Stimulated activated CD4-positive, alpha-beta T cell treated with anti-CD3 and anti-CD28 coated beads, Interleukin-2, amount 100 ng/mL, for 24 hours (primary cell): ENCODE measurements at places on chromosomes 4 and X.
A peak's percentile ranks its signal among the peaks of the same experiment; 100 is the strongest.

DNA sequence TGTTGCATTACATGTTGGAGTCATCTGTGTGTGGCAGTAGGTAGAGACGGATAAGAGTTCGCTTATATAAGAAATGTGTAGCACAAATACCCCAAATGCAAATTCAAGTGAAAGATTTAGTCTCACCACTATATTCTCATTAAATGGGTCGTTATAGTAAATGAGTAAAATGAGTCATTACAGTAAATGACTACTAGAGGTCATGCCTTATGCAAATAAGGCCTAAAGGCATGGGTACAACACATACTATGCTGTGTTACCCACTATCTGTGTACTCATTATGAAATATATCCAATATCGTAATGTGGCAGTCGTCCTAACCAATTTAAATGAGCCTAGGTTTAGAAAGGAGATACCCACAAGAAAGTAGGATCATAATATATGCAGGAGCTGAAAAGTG is 1603.1 kb downstream of the C4orf33 start:
- DNase-seq, result no peak

DNA sequence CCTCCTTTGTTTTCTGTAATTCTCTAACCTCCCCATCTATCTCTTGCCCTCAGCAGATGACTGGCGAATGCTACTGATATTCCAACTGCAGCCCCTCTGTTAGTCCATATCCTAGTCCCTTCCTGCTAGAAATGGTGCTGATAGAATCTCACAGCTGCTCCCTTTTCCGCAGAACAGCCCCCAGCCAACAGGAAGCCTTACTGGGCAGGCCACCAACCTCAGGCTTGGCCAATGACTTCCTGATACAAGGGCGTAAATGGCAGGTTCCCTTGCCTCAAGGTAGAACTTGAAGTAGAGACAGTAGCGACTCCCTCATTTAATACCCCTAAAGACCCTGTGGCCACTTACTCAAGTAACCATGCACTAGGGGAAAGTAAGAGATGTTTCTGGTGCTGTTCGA is 26.7 kb upstream of the SLC2A9 start:
- DNase-seq, result no peak

DNA sequence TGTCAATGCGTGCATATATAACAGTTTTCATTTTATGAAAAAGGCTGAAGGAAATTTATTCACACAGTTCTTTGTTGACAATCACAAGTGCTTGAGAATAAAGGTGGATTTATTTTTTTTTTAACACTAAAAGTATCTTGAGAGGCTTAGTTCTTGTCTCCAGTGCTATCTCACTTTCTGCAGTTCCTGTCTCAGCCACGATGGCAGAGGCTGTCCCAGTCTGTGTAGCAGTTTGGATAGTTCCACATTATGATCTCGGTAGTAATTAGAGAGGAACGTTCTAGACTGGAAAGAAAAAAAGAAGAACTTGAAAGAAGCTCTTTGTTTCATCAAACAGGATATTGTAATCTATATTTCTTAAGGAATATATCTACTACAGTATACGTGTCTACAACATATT is 229.0 kb downstream of the UGT8 start:
- DNase-seq, result no peak

DNA sequence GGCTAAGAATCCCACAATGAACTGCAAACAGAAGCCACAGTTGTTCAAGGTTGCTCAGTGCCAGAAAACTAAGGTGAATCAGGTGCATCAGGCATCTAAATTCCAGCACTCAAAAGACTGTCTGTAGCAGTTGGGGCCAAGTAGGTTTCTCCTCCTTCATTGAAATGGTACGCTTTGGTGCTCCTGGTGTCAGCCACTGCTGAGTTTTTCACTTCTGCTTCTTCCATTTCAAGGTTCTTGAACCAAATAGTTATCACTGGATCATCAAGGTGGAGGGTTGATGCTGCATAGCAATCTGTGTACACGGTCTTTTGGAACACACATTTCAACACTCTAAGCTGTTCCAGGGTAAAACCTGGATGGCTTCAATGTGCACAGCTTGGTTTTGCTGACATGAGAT is 74.4 kb downstream of the TMA16 start:
- no peak for DNase-seq

DNA sequence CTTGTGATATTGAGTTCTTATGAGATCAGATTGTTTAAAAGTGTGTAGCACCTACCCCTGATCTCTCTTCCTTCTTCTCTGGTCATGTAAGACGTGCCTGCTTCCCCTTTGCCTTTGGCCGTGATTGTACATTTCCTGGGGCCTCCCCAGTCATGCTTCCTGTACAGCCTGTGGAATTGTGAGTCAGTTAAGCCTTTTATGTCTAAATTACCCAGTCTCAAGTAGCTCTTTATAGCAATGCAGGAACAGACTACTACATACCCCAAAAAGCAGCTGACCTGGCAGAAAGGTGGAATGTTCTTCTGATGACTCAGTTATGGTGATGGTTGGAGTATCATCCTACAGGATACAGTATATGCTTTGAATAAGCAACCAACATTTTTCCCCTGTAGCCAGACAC is 11.4 kb upstream of the MCUB start:
- peak; percentile 21 for DNase-seq

DNA sequence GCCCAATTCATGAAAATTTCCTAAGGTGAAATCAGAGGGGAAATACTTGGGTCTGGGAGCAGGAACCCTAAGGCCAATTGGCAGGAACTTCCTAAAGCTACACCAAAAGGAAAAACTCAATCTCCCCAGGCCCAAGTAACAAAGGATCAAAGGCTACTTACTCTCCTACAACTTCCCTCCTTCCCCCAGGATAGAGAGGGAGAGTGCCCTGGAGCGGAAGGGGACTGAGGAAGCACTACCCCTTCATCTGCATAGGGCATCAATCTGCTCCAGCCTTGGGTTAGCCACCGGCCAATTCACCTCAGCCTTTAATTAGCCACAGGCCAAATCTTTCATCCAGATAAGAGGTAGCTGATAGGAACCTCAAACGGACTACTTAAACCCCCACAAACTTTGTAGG is 55.0 kb downstream of the SLC34A2 start:
- DNase-seq, result no peak

- no peak for DNase-seq
These were observed 65.2 kb upstream of the TENT5D start for GRCh38 chrX:80354966-80355465.

- DNase-seq, result no peak
These were observed 47.5 kb upstream of the SPANXN4 start for GRCh38 chrX:142978130-142978684.
